GM23338 (cell line): ENCODE measurements at places on chromosomes 5 and 9.
A peak's percentile ranks its signal among the peaks of the same experiment; 100 is the strongest.

DNA sequence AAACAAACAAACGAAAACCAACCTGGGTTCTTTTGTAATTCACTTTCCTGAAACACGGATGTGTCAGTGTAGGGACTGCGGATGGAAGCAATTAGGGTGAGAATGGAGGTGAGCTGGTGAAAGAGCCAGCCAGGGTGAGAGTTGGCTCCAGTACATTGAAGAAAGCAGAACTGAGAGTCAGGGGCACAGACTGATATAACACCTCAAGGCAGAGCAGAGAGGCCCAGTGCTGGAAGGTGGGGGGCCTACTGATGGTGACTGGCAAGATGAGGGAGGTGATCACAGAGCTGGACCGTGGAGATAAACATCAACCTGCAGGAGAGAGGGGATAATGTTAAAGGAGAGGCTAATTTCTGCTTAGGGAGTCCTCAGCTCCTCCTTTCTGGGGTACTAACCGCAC is 221.1 kb downstream of the MAN2A1 start:
- DNase-seq: peak; percentile 17

- no peak for DNase-seq
These were observed 160.1 kb downstream of the ACER2 start for GRCh38 chr9:19568946-19569345.

DNA sequence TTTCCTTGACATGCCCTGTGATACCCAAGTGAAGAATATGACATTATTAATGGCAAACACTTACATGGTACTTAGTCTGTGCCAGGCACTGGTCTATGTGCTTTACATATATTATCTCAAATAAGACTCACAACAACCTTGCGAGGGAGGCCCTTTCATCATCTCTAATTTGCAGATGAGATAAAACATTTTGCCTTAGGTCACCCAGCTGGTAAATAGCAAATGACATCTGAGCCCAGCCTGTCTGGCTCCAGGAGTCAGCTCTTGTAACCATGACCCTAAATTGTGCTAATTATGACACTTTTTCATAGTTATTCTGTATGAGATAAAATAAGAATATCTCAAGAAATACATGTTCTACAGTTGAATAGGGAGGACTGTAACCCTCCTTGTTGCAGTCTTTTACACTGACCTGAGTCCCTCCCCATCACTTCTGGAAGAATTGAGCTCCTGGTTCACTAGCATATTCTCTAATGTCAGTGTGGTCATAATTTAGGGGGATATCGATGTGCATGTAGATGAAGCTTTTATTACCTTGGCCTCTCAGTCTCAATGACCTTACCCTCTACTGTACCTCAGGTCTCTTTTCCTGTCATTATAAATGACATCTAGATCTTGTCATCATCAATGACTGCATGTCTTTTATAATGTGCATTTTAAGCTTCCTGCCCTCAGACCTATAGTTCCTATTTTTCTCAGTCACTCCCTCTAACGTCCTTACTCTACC is 126.1 kb upstream of the HAPLN1 start:
- DNase-seq: no peak

DNA sequence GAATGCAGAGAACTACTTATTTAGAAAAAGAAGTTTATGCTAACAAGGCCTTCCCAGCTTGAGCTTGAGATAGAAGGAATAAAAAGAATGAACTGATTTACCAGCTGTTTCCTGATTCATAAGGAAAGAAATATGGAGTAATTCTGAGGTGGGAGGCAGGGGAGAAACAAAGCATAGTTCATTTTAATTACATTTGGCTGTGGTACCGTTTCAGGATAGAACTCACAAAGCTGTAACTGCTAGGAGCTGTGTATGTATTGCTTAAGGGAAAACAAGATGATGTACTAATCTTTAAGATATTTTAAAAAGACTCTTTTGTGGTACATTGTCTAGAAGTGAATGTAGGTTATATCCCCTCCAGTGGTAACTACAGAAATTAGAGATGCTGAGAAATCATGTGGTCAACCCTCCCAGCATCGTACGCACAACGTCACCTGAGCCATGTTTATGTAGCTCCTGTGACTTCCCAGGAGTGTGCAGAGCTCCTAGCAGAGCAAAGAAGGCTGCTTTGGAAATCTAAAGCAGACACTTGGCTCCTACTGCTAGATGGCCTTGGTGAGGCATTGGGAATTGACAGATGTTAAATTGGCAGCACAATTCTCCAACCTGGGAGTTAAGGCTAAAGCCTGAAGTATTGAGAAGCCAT is 208.3 kb upstream of the VLDLR start:
- DNase-seq: no peak

DNA sequence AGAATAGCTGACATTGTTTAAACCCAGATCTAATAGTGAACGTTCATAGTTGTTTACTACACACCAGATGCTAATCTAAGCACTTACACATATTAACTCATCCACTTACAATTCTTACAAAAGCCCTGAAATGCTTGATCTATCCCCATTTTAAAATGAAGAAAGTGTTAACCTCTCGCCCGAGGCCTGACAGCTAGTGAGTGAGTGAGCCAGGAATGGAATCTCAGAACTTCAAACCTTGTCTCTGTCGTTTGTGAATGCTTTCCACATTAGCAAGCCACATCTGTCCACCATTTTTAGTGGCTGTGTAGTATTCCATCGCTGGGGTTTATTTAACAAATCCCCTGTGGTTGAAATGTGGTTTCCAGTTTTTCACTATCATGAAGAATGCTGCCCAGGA is 24.9 kb upstream of the NEURL1B start:
- DNase-seq: no peak

- no peak for DNase-seq
These were observed 42.5 kb upstream of the ABCA1 start for GRCh38 chr9:104970271-104970987.

- DNase-seq: no peak
These were observed 261.4 kb upstream of the KLF4 start for GRCh38 chr9:107750741-107751566.

- DNase-seq: no peak
These were observed 88.7 kb downstream of the PIP5K1B start for GRCh38 chr9:68793605-68794343.

DNA sequence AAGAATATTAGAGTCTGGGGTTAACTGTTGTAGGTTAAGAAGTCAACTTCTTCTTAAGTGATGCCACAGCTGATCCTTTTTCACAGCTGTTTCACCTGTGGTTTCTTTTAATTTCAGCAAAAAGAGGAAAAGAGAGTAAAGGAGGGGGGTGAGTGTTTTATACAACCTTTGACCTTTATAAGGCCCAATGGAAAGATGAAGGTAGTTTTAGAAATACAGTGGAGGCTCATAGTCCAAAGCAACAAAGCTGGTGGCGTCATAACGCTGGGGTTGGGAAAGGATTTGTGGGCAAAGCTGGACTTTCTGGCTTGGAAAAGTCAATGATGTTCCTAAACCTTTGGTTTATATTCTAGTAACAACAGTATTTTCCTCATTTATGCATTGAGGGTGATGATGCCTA is 49.5 kb downstream of the RCL1 start:
- no peak for DNase-seq

DNA sequence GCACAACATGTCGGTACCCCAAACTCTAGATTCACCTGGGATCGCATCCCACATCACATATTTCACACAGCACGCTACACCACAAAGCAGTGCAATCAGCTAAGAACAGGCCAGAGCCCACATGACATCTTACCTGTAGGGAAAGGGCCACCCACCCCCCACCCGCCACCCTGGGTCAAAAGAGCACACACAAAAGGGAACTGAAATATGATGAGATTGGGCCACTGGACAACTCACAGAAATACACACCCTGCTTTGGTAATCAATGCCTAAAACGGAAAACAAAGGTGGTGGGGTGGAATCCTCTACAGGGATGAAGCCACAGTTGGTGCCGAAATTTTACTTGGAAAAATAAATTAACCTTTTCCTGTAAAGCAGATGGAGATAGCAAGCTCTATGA is 13.1 kb downstream of the RETREG1 start:
- no peak for DNase-seq

GRCh38 chr9:90464978-90465377 is 177.6 kb downstream of the DIRAS2 start:
- DNase-seq: no peak

DNA sequence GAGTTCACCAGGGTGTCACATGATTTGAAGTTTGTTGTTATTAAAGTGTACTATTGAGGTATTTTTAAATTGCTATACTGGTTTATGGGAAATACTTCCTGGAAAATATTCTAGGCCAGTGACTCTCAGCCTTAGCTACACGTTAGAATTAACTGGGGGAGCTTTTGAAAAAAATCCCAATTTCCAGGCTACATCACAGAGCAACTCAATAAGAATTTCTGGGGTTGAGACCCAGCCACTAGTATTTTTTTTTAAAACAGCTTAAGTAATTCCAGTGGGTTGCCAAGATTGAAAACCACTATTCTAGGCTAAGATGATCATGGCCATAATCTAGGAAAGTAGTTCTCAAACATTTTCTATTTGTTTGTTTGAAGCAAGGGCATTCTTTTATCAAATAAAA is 142.9 kb upstream of the GRIA1 start:
- DNase-seq: no peak

- no peak for DNase-seq
These were observed 16.2 kb downstream of the GDNF start for GRCh38 chr5:37823433-37824152.

GRCh38 chr9:69571032-69571431 is 101.1 kb downstream of the APBA1 start:
- no peak for DNase-seq
